Brain (organoid and tissue), 16 donors: ENCODE measurements at places on chromosomes 6 and 20. TPM values are rescaled to one million over a fixed set of nuclear protein-coding genes. Genes with fewer than 3 reads are reported as not detected.

Gene PKIG
- polyA plus RNA-seq, result 131 TPM

Gene TAGAP
- 0.14 TPM for polyA plus RNA-seq

Gene DBNDD2
- polyA plus RNA-seq, result 646 TPM

Gene CAGE1
- not detected for polyA plus RNA-seq

Gene COL9A3
- 17.5 TPM for polyA plus RNA-seq

Gene NMBR
- 0.41 TPM for polyA plus RNA-seq

Gene WFDC12
- polyA plus RNA-seq, result not detected

Gene NOX3
- polyA plus RNA-seq, result not detected

Gene RUNX2
- 0.31 TPM for polyA plus RNA-seq

Gene FBXO30
- 2.1 TPM for polyA plus RNA-seq

Gene EFCAB8
- polyA plus RNA-seq, result 0.25 TPM

Gene TMEM244
- not detected for polyA plus RNA-seq

Gene C20orf202
- 0.27 TPM for polyA plus RNA-seq

Gene RAB44
- polyA plus RNA-seq, result not detected

Gene BANF2
- polyA plus RNA-seq, result not detected

Gene XKR7
- polyA plus RNA-seq, result 16.0 TPM

Gene LY86
- 3.6 TPM for polyA plus RNA-seq

Gene PAX1
- not detected for polyA plus RNA-seq

Gene NFYA
- 21.0 TPM for polyA plus RNA-seq

Gene ADTRP
- polyA plus RNA-seq, result 0.37 TPM

Gene SPTLC3
- 0.34 TPM for polyA plus RNA-seq

Gene FAM83B
- polyA plus RNA-seq, result not detected

Gene MDFI
- 3.8 TPM for polyA plus RNA-seq

Gene OLIG3
- polyA plus RNA-seq, result not detected

Gene PTGIS
- polyA plus RNA-seq, result 0.63 TPM

Gene SAPCD1
- 1.1 TPM for polyA plus RNA-seq

Gene NDUFAF5
- polyA plus RNA-seq, result 11.9 TPM

Gene ABHD16B
- polyA plus RNA-seq, result not detected

Gene TDRD6
- not detected for polyA plus RNA-seq

Gene LRRN4
- 0.22 TPM for polyA plus RNA-seq

Gene CST4
- polyA plus RNA-seq, result not detected

Gene GSTA3
- polyA plus RNA-seq, result not detected
